Stimulated activated CD4-positive, alpha-beta T cell treated with anti-CD3 and anti-CD28 coated beads, Interleukin-1b, Interleukin-23, amount 100 ng/mL, for 4 hours (primary cell): ENCODE measurements at places on chromosomes 7 and 10.

DNA sequence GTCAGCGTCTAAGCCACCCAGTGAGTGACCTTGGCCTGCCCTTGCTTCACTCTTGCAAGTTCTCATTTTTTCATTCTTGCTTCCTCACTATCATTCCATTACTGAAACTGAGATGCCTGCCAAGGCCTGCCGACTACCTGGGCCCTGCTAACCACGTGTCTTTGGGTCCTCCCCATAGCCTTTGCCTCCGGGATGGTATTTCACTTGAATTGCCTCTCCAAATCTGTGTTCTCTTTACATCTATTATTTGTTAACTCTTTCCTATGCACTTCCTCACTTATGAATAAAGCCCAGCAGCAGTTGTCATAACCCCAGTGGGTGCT, 234.6 kb downstream of the SNX10 start:
- DNase-seq: no peak

GRCh38 chr10:82321724-82322123, 446.7 kb downstream of the NRG3 start:
- no peak for DNase-seq

GRCh38 chr10:26448706-26449435, 10.7 kb downstream of the APBB1IP start:
- no peak for DNase-seq

DNA sequence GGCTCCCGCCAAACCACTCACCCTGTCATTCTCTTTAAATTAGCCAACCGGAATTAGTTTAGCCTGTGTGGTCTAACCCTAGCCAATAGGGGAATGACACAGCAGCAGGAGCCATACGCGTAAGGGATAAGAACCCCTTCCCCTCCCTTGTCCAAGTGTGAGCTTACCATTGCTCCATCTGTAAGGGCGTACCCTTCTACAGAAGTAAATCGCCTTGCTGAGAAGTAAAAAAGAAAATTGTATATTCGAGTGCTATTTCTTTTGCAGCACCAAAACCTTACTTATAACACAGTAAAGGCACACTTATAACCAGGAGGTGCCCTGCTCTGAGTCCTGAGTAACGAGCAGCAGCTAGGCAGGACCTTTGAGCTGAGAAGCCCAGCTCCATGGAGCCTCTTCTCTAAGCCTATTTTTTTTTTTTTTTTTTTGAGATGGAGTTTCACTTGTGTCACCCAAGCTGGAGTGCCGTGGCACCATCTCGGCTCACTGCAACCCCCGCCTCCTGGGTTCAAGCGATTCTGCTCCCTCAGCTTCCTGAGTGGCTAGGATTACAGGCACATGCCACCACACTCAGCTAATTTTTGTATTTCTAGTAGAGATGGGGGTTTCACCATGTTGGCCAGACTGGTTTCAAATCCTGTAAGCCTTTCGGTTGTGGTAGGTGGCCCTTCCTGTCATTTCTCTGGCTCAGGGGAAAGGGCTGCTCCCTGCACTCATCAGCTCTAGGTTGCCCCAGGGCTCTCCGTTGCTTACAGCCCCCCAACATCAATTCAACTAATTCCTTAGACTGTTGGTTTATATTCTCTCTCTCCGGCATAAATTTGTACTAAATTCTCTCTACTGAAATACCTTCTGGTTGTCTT, 73.3 kb downstream of the NSUN6 start:
- DNase-seq: no peak

DNA sequence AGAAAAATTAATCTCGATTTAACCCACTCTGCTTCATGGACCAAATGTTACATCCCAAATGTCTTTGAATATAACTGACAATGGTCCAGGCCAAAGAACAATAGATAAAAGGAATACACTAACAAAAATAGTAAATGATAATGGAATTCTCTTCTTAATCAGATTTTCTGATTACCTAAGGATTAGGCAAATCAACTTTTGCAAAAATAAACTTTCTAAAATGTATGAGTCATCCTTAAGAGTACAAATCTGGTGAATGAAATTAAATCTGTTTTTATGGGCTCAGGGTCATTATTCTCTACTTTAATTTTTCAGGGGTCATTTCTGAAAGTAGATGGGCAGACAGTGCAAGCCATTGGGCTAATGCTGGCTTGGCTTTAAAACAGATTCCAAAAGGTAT, 102.1 kb upstream of the FAM13C start:
- no peak for DNase-seq

GRCh38 chr7:108057951-108058481, 55.1 kb upstream of the LAMB1 start:
- no peak for DNase-seq

DNA sequence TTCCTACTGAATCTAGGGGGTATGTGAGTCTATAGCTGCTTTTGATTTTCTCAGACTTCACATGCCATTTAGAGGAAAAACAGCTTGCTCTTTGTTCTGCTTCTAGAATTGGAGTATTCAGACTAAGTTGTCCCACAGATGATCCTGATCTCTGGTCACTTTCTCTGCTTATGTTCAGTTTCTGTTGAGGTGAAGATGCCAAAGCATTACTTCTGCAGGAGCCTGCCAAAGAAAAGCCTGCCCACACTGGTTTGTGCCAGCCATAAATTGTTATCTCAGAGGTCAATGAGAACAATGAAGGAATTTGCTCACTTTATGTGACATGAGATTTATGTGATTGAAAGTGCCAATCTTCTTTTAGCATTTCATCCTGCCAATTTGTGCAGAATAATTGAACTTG, 163.6 kb downstream of the CDK14 start:
- no peak for DNase-seq
